RCC 7860 (cell line): ENCODE measurements at places on chromosomes 12 and 14.

DNA sequence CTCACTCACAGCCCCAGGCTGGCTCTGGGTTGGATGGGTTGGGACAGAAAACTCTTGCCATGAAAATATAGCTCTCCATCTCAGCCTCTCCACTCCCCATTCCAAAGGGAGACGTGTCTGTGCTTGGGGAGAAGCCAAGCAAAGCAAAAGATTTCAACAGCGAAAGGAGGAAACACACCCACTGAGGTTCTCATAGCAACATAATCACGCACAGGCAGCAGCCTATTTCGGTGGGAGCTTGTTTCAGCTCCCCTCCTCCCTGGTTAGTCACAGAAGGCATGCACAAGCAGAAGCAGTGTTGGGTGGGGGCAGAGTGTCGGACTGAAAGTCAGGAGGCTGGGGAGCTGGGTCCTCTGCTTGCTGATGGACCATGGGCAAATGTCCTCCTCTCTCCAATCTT, 1.9 kb upstream of the PRMT8 start:
- no peak for DNase-seq

GRCh38 chr12:96064271-96064670, 28.9 kb upstream of the LTA4H start:
- no peak for DNase-seq

GRCh38 chr12:57886542-57886941, 40.0 kb upstream of the CTDSP2 start:
- no peak for DNase-seq

GRCh38 chr14:66087231-66087630, 398.9 kb upstream of the CCDC196 start:
- no peak for DNase-seq

GRCh38 chr12:3792623-3793288, 39.8 kb upstream of the CRACR2A start:
- no peak for DNase-seq

GRCh38 chr14:41298328-41298690, 308.4 kb upstream of the LRFN5 start:
- no peak for DNase-seq

GRCh38 chr14:99481745-99482099, 513 bp downstream of the CCNK start:
- no peak for DNase-seq

DNA sequence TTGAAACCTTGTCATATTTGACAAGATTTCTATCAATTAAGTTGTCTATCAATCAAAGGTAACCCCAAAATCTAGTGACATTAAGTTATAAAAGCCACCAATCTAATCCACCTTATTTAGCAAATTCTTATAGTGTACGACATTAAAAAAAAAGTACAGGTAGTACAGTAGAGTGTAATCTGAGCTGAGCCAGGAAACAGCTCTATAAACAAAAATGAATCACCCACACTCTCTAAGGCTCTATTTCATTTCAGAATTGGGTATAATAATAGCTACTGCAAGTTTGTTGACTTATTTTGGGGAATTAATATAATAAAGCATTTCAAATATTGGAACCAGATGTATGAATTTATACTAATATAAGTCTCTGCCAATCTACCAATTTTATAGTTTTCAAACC, 342.4 kb upstream of the FLRT2 start:
- no peak for DNase-seq

DNA sequence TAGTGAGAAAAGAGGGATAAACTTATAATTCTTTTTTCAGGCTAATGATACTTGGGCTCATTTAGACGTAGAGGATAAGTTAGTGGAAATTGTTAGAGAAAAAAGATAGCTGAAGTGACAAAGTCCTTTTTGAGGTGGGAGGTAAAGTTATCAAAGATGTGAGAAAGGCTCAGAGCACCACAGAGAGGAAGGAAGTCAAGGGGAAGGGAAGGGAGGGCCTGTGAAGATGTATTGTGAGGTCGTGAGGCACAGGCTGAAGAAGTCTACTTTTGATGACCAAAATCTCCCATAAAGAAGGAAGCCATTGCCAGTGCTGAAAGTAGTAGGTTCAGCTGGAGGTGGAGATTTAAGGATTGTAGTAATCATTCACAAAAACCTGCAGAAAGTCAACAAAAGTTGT, 19.4 kb upstream of the PTGDR start:
- DNase-seq, result no peak

- DNase-seq, result no peak
Observed at GRCh38 chr14:22547948-22548750, 40.9 kb downstream of the DAD1 start.

- DNase-seq, result no peak
Observed at GRCh38 chr12:29792132-29792531, 8.4 kb upstream of the TMTC1 start.

- DNase-seq, result no peak
Observed at GRCh38 chr14:50773632-50774541, 57.1 kb downstream of the NIN start.

GRCh38 chr12:67911789-67912188, 77.5 kb upstream of the IFNG-AS1 start:
- no peak for DNase-seq

GRCh38 chr12:42758806-42759205, 169.3 kb upstream of the PRICKLE1 start:
- no peak for DNase-seq

DNA sequence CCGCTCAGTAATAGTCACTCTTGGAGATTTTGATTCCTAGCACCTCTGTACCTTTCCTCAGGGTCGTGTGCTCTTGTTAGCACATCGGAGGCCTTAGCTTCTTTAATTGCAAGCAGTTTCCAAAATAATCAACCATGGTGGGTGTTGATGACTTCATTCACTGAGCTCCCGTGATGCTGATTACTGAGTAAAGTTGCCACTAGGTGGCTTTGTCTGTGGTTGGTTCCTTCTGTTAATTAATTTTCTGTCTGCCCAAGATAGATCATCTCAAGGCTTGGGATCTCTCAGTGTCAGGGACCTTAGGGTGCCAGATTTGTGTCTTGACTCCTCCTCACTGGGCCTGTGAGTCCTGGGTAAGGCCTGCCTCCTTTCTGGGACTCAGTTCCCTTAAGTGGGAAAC, 54.3 kb downstream of the PTPN11 start:
- no peak for DNase-seq

DNA sequence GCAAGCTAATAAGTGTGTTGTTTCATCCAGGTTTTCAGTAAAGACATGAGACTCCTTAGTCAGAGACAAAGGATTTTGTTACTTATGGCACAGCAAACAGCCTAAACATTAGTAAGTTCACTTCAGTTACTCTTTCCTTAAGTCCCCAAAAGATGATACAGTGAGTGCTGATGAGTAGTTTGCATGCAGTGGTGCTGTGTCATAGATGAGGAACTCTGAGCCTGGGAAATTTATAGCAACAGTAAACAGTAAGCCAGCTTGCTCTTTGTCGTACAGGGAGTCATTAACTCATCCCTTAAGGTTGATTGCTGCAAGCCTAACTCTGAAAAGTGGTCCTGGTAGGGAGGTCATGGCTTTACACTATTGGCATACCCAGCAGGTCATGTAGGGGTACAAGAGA, 208.6 kb upstream of the OR4E1 start:
- DNase-seq, result no peak

- DNase-seq, result no peak
Observed at GRCh38 chr12:120762086-120762485, 36.5 kb downstream of the ACADS start.

GRCh38 chr12:111430433-111431353, 25.0 kb downstream of the SH2B3 start:
- DNase-seq, result no peak

DNA sequence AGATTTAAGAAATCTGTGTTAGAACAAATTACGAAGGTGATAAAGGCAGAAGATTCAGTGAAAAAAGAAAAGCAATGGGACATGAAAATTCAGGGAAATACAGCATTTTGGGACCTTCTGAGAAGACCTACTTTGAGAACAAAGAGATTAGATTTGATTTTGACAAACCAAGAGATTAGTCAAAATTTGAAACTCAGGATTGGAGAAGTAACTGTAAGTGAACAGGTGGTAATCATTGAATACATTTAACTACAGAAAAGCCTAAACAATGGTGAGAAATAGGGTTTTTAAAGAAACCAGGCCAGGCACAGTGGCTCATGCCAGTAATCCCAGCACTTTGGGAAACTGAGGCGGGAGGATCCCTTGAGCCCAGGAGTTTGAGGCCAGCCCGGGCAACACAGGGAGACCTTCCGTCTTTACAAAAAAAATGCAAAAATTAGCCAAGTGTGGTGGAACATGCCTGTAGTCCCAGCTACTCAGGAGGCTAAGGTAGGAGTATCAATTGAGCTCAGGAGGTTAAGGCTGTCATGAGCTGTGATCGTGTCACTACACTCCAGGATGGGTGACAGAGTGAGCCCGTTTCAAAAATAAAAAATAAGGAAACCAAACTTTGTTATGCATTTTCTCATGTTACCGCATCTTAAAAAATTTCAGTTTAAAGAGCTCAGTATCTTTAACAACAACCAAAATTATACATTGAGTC, 8.9 kb upstream of the SAV1 start:
- no peak for DNase-seq

DNA sequence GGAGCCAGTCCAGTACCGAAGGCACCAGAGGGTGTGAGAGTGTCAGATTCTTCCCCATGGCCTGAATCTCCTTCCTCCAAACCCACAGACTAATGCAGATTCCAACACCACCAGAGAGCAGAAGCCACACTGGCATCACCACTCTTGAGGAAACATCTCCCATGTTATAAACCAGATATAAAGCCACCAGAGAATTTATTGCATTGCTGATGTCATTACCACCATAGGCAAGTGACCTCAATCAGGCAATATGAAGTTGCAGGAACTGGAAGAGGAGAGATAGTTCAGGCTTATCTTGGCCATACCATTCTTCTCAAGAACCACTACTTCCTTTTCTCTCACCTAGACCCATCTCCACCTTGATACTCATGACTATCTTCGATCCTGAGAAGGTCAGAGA, 653.4 kb downstream of the TMEM121 start:
- no peak for DNase-seq

DNA sequence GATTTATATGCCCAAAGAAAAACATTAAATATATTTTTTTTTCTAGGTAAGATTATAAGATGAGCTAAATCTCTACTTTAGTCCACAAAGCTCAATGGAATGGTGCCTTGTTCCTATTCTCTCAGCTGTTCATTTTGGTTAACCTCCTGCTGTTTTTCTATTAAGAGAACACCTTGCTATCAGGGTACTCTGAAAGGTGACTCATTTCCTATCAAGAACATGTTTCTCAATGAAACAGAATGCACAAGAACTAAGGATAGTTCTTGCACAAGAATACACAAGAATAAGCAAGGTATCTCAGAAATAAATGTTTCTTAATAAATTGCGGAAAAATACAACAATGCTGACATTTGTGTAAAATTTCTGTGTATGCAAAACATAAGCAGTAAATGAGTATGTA, 14.1 kb downstream of the ABCD2 start:
- no peak for DNase-seq
